ENCODE measurements at places on chromosomes 16 and 17. TPM values are rescaled to one million over a fixed set of nuclear protein-coding genes. Genes with fewer than 3 reads are reported as not detected.

GRCh38 chr17:56995766-56996165, 17.8 kb downstream of the SCPEP1 start:
- no peak for DNase-seq

DNA sequence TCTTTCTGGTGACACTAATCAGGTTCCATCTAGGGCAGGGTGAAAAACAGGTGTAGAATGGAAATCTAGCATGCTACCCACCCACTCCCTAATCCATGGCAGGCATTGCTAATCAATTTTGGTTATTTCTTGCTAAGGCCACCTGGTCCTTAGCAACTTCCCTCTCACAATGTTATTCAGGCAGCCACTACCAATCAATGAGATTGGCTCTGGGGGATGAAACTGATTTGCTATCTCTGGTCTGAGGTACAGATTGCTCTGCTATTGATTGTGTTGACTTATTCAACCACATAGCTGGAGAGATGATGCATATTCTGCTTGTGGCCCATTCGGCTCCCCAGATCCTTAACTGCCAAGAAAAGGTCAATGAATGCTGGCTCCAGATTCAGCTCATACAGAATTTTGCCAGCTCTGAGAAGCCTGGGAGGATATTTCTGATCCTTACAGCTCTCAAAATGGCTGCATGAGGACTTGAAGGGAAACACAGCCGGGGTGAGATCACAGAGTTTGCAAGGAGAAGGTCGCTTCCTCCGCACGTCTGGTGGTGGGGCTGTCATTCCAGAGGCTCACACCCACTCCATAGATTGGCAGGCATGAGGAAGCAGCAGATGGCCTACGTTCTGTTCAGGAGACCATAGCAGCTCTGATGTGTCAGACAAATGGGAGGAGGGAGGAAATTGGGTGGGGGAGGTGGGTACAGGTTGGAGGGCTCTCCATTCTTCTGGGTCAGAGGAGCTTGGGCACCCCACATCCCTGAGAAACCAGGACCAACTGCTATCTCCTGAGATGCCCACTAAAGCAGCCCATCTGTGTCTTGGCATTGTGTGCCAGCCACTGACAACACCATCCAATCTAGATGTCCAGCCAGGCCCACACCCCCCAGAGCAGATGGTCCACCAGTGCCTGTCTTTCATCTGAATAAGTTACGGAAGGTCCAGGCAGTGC, 22.3 kb downstream of the SEZ6 start:
- no peak for DNase-seq

KCNJ16 gene
- 93.9 TPM for total RNA-seq

TMEM204 gene
- total RNA-seq: 23.1 TPM

DNA sequence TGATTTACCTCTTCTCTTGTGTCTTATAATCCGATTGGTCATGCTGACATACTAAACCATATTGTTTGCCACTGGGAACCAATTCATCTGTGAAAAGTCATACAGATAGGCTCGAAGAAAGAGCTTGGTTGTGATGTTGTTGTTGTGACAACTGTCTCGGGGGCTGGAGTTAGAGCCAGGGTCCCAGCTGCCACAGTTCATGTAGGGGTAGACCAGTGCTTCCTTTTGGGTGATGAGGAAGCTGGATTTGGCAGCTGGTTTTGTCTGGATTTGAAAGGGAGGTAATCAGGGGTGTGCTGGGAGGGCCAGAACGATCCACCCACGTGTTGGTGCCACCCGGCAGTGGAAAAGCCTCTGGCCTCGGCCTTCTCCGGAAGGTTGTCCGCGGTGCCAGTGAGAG, 438.1 kb downstream of the WWOX start:
- no peak for DNase-seq

- no peak for DNase-seq
Observed at GRCh38 chr17:82228278-82228841, 482 bp upstream of the SLC16A3 start.

DNA sequence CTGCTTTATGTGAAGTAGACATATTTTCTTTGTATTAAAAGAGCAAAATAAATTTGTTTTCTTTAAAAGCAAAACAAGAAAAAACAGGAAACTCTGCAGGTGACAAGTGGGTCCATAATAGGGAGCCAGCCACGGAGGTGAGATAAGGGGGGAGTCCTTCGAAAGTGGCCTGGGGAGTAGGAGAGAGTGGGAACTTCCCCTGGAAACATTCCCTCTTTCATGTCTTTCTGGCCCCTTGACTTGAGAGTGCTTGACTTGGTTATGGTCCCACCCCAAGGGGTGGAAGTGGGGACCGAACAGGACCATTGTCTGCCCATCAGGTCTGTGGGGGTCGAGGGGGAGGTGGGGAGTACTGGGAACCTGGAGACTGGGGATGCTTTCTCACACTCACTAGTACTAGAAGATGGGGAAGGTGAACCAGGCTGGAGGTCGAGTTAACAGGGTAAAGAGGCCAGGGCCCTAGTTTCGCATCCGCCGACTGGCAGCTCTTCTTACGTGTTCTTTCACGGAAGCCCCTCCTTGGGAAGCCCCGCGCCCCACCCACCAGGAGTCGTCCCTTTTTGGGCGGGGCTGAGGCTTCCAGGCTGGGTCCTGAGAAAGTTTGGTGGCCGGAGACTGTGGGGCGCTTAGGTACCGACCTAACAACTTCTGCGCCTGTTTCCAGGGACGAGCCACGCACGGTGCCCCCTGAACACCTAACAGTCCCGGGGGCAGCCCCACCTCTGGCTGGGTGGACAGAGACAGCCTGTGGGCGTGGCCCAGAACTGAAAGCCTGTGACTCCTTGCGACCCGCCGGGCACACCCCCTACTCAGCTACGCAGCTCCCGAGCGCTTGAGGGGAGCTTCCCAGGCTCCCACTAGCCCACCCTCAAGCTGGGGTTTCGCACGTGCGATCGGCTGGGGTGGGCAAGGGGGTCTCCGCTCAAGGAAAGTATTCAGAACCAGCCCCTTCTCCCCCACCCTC, 790 bp downstream of the TRADD start:
- no peak for DNase-seq

DNA sequence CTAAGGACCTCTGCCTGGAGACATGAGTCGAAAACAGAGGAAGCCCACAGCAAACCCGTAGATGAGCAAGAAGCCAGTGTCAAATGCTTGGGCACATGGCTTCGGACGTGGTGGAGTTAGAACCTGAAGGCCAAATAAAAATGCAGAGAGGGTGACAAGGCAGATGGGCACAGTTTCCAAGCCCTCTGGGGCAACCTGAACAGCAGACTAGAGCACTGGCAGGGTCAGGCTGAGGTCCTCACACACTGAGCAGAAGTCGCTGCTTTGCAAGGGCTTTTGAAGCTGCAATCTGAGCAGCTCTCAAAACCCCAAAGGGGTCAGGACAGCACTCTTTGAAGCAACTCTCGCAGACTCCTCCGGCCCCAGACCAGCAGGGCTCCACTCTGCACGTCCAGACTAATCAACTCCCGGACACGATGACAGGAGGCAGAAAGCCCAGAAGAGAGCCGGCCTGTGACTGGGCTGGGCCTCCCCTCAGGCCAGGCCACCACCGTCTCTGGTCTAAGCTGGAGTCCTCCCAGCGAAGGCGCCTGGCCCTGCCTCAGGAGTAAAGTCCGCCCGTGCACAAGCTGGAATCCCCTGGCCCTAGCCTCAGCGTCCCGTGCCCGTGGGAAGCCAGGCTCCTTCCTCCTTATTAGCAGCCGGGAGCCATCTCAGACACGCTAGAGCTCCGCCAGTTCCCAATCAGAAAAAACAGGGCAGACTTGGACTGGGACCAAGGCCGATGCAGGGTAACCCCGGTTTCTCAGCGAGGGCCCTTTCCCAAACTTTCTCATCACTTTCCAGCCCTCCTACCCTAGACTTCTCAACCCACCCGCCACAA, 924 bp downstream of the SMARCD2 start:
- DNase-seq: peak; percentile 49

- DNase-seq: no peak
Observed at GRCh38 chr17:32494621-32495358, 8.0 kb downstream of the CDK5R1 start.

ACSM2A gene
- 0.26 TPM for total RNA-seq

RDM1 gene
- total RNA-seq: 0.75 TPM

ATP6V0C gene
- total RNA-seq: 246 TPM

ABI3 gene
- total RNA-seq: 15.8 TPM

Measured in mucosa of gallbladder (tissue), 1 donor.